ENCODE measurements at places on chromosomes 4 and X.

GRCh38 chr4:185625503-185625902, 90.2 kb upstream of the PDLIM3 start:
- DNase-seq, result no peak

DNA sequence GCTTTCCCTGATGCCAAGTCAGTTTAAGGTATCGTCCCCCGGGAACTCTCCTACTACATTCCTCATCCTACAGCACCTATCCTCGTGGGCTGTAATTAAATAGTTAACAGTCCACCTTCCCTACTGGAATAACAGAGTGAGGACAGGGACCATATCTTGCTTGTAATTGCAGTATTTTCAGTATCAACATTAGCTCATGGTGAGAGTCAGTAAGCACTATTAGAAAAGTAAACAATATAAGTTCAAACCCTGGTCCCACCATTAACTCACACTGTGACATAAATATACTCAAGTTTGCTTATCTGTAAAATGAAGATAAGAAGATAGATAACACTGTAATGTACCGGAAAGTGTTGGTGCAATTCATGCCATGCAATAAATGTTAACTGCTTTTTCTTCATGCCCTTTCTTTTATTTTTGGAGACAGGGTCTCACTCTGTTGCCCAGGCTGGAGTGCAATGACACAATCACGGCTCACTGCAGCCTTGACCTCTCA, 61.3 kb downstream of the SH3RF1 start:
- no peak for DNase-seq

DNA sequence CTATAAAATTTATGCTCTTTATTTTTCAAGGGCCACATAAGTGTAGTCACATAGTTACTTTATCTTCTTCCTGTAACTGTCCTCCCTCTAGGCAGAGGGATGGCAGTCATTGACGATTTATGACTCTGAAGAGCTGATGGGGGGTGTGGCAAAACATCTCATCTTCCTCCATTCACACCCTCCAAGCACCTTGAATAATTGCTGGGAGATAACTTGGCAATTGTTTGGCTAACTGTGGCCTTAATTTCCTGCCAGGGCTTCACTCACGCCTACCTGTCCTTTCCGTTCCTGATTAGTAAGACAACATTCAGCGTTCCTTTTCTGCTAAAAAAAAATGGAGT, 329.2 kb downstream of the ARHGAP10 start:
- no peak for DNase-seq

DNA sequence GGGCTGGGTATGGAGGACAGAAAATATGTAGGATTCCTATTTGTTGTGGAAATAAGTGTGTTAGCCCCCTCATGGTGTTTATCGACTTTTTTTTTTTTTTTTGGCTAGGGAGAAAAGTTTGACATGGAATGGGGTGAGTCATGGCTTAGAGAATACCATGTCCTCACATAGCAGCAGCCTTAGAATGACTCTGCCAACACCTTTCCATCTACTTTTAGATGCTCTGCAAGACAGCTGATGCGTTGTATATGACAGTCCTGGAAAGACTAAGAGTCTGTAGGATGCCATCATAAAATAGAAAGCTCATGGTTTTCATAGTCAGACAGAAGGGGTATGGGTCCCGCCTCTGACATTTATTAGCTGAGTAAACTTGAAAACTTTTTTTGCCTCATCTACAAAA, 37.7 kb downstream of the MTTP start:
- DNase-seq, result no peak

DNA sequence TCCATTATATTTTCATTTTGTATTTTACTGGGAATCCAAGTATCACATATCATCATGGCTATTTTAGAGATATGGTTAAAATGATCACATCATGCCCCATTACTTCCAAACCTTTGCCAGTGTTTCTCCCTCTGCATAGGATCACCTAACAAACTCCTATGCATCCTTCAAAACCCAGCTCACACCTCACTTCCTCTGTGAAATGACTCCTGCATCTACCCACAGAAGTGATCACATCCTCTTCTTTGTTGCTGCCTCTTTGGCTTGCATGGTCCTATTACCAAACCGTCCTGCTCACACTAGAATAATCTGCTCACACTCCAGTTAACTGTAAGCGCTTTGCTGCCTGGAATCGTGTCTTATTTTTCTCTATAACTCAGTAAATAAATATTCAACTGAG, 74.7 kb upstream of the C4orf50 start:
- no peak for DNase-seq
